Keratinocyte (primary cell): ENCODE measurements at places on chromosomes 11 and 22.

GRCh38 chr11:85810871-85811611, at the start of gene SYTL2:
Gene SYTL2 (minus strand): TSS chr11:85811141. CDS start chr11:85757725, 53,416 bp downstream.
- no peak for DNase-seq

DNA sequence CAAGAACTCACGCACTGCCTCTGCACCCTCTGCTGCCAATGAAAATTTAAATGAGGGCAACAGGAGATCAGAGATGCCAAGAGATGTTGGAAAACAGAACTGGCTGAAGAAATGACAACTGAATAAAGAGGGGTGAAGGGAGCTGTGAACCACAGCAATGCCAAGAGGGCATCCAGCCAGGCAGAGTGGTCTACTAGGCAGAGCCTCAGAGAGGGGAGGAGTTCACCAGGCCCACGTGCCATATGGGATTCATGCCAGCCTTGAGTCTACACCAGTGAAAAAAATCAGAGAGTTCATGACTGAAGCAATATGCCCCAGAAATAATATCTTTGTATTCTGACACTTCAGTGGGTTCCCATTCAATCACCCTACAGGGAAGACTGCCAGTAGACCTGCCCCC, 4.4 kb downstream of the APOL2 start:
- no peak for DNase-seq

- no peak for DNase-seq
Observed at GRCh38 chr11:75342231-75342918, 9.1 kb downstream of the ARRB1 start.

GRCh38 chr11:104487046-104487806, 323.3 kb upstream of the PDGFD start:
- no peak for DNase-seq

DNA sequence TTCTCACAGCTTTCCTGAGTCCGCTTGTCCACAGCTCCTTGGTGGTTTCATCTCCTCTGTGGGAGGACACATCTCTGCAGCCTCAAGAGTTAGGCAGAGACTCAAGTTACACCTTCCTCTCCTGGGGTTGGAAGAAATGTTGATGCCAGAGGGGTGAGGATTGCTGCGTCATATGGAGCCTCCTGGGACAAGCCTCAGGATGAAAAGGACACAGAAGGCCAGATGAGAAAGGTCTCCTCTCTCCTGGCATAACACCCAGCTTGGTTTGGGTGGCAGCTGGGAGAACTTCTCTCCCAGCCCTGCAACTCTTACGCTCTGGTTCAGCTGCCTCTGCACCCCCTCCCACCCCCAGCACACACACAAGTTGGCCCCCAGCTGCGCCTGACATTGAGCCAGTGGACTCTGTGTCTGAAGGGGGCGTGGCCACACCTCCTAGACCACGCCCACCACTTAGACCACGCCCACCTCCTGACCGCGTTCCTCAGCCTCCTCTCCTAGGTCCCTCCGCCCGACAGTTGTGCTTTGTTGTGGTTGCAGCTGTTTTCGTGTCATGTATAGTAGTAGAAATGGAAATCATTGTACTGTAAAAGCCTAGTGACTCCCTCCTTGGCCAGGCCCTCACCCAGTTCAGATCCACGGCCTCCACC, 11.7 kb downstream of the RASD2 start:
- DNase-seq: no peak

GRCh38 chr22:49354516-49355210, 473.0 kb downstream of the BRD1 start:
- DNase-seq: no peak
